ENCODE measurements at places on chromosomes 7 and 10.

- DNase-seq: no peak
These were observed 242.1 kb downstream of the CDC14C start for GRCh38 chr7:49166441-49166840.

GRCh38 chr10:33136781-33137180 lies 178.8 kb upstream of the ITGB1 start:
- no peak for DNase-seq

DNA sequence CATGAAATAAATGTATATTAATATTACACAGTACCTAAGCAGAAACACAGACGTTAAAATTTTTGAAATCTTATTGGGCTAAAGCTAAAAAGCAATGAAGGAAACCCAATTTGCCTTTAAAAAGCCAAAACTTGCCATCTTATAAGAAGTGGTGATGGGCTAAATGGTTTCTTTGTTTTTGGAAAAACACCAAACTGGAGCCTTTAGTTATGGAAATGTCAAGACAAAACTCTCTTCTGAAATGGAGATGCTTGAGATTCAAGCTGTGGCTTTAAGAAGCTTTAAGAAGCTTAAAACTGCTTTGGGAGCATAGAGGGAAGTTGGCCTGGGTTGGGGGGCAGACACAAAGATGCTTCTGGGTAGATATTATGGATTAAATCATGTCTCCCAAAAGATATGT lies 277.0 kb downstream of the GFRA1 start:
- no peak for DNase-seq

DNA sequence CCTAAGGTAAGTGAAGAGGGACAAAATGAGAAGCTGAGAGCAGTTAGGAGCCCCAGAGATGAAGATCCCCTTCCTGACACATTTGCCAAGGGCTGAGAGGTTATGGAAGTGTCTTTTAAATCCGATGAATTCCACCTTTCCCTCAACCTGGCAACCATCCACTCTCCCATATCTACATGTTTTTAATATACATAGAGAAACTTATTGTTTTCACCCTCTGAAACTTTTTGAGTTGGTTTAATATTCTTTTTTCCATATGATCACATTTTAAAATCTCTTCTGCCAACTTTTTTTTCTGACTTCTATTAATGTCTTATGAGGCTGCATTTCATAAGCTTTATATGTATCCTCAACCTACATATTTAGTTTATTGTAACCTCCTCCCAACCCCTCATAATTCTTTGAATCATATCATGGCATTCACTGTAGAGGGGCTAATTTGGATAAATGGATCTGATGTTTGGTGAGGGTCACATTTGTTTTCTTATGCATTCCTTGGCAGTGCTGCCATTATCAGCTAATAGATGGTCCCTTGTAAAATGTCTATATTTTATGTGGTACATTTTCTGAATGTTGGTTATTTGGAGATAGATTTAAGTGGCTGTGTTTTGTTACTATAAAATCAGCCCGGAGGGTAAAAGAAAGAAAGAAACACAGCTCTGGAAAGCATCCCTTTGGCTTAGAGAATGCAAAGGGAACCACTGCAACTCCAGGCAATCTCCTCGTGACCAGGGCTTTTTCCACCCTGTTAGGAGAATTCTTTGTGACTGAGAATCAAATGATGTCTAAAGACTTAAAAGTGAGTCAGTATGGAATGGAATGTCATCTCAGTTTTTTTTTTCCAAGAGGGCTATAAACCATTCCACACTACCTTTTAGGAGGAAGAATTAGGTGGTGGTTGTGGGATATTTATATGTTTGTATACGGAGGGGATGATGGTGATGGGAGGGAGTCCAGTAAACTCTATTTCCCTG lies 334.4 kb downstream of the SUGCT start:
- DNase-seq: no peak

All from activated CD8-positive, alpha-beta memory T cell treated with anti-CD3 and anti-CD28 coated beads for 1 hour (primary cell).